ENCODE measurements at places on chromosomes 13 and 19. TPM values are rescaled to one million over a fixed set of nuclear protein-coding genes. Genes with fewer than 3 reads are reported as not detected.

TUBA3C gene
- total RNA-seq = not detected

STOML3 gene
- not detected for total RNA-seq

MAG gene
- not detected for total RNA-seq

FCAR gene
- total RNA-seq = not detected

PEAK3 gene
- 0.11 TPM for total RNA-seq

MBD3L4 gene
- not detected for total RNA-seq

CCNA1 gene
- not detected for total RNA-seq
